ENCODE measurements at places on chromosomes 2 and 18.

GRCh38 chr2:145563741-145564615, 1044.1 kb upstream of the ZEB2 start:
- no peak for DNase-seq

DNA sequence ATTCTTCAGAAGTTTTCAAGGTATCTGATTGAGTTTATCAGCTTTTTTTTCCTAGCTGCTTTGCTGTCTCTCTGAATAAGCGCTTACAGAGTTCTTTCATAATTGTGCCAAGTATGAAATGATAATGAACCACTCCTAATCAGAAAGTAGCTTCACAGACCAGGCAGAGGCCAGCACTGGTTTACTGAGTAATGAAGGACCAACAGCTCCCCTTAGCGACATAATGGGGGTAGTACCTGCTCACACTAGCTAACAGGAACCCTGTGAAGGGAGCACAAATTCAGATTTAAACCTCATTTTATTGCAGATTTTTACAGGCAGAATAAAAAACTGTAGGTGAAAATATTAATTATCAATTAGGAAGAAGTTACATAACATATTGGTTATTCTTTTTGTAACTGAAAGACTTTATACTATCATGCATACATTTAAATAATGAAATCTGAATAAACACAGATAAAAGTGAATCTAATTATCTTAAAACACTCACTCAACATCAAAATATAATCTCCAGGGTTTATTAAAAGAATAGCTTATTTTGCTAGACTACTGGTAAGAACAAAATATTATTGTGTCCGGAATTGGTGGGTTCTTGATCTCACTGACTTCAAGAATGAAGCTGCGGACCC, 53.7 kb upstream of the LRRC30 start:
- peak; percentile 34 for DNase-seq

DNA sequence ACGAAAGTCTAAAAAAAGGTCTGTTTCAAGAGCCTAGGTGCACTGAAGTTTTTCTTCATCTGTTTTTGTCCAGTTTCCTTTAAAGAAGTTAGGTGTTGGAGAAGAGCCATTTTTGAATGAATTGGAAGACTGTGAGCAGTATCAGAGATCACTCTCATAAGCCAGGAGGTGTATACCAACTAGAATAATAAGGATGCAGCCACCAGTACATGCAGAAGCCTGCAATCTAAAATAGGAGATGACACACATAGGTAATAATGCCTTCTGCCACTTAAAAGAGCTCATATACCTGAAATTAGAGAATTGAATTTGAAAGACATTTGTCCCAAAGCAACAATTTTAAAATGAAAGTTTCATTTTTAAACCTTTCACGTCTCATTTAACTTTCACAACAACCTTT, 81.7 kb downstream of the RBMS1 start:
- no peak for DNase-seq

DNA sequence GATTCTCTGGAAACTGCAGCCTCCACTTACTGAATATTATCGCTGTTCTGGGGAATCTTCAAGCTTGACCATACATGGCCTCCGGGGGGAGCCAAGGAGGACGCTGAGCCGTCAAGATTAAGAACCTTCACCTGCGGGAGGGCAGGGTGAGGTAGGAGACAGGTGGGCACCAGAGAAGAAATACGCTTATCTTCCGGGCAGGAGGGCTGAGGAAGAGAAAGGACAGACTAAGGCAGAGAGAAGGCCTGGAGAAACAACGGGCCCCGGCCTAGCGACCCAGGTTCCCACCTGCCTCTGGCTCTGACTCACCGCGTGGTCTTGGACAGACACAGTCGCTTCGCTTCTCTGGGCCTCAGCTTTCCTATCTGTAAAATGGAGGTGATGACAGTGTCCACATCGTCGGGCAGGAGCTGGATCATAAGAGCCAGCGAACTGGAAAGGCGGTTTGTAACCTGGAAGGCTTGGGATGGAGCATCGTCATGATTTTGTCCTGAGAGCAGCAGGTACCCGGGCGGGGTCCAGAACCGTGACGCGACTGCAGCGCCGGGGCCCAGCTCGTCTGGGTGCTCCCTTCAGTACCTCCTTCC, 659 bp downstream of the ZNF142 start:
- peak; percentile 72 for DNase-seq

- DNase-seq: peak; percentile 89
Measured at GRCh38 chr2:238256594-238257104, 16.8 kb upstream of the HES6 start.

DNA sequence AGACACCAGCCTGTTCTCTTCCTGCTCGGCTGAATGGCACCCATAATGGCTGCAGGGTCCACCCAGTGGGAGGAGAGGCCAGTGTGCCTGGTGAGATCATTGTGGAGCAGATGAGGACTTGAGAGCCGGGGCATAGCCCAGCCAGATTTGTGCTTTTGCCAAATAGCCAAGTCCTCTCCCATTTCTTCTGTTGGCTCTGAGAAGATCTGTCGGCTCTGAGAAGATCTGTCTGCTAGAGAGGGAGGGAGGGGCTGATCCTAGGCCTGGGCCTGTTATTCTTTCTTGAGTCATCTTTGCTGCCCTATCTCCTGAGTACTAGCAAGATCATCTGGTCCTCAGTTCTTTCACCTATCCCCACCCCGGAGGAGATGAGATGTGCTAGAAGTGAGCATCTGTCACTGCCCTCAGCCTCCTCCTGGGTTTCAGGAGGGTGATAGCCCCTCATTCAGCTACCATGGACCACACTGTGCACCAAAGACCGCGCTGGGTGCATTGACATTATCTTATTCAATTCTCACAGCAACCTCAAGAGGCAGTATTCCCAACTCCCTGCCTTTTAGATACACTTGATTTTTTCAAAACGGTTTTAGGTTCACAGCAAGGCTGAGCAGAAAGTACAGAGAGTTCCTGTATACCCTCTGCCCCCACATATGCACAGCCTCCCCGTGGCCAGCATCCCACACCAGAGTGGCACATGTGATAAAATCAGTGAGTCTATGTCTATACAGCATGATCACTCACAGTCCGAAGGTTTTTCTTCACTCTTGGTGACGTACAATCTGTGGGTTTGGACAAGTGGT, 98.6 kb downstream of the CAPN13 start:
- no peak for DNase-seq

DNA sequence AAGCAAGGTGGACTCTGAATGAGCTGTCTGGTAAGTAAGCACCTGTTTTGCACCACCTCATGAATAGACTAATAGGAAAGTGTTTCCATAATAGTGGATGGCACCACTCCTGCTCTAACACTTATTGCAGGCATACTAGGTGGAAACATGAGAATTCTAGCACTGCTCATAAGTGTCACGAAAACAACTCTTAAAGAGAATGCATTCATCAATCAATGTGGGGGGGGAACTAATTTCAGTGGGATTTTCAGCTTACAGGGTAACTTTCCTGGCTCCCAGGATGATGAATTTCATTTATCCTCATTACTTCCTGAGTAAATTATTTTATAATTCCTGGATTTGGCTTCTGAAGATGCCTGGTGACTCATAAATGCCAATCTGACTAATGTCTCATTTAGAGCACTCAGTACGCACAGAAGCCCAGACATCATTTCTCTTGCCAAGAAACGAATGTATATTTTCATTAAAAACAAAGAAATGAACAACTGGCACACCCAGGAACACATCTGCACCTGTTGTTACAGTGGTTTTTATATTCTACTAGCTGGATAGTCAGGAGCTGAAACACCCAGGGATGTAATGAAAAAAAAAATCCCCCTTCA, 129.6 kb downstream of the PID1 start:
- no peak for DNase-seq

- no peak for DNase-seq
Measured at GRCh38 chr2:240814946-240815760, 4.9 kb downstream of the KIF1A start.

DNA sequence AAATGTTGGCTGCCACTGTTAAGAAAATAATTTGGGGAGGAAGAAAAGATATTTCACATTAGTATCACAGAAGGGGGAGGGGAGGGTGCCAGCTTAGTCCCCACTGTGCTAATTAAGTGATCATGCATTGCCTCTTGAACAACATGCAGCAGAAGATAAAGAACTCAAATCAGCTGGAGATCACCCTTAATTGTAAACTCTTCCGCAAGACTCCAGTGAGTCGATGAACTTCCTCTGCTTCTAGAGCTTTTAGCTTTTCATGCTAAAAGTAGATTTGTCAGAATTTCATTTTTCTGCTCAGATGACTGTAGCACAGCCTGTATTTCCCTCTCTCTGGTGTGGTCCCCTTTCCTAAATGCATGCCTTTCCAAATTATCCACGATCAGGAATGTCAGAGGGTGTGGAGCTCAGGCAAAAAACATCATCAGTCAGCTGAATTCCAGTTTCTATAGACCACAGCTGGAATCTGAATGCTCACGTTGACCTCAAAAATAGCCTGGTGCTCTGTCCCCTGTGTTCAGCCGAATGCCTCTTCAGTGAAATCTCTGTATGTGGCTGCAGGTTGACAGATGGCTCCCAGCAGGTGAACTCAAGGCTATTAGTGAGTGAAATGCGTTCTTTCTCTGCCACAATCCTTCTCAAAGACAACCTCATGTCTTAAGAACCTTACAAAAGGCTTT, 156.8 kb upstream of the UNC80 start:
- no peak for DNase-seq

GRCh38 chr18:66143029-66143428, 392.2 kb downstream of the CDH7 start:
- DNase-seq: no peak

- DNase-seq: no peak
Measured at GRCh38 chr2:51289045-51289444, 257.1 kb upstream of the NRXN1 start.

DNA sequence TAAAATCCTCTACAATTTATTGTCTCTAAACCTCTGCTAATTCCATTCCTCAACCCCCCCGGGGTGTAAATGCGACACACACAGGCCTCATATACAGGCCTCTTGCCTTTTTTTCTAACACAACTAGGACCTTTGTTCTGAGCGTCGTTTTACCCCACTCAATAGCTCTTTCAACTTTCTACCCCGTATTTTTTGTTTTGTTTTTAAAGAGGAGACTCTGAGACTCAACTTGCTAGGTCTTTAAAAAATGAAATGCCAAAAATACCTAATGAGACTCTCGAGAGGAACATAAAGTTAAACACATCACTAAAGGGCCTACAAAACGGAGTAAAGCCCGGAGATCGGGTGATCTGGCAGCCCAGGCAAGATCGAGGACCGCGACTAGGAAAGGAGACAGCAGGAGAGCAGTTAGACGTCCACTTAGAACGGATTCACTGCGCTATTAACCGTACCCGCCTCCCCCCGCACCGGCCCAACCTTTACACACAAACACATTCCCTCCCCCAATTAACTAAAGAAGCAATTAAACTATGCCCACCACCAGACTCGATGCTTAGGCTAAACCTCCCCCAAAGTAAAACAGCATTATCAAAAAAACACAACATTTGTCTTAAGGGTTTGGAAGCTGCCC, 1.7 kb downstream of the TRIP12 start:
- DNase-seq: no peak

DNA sequence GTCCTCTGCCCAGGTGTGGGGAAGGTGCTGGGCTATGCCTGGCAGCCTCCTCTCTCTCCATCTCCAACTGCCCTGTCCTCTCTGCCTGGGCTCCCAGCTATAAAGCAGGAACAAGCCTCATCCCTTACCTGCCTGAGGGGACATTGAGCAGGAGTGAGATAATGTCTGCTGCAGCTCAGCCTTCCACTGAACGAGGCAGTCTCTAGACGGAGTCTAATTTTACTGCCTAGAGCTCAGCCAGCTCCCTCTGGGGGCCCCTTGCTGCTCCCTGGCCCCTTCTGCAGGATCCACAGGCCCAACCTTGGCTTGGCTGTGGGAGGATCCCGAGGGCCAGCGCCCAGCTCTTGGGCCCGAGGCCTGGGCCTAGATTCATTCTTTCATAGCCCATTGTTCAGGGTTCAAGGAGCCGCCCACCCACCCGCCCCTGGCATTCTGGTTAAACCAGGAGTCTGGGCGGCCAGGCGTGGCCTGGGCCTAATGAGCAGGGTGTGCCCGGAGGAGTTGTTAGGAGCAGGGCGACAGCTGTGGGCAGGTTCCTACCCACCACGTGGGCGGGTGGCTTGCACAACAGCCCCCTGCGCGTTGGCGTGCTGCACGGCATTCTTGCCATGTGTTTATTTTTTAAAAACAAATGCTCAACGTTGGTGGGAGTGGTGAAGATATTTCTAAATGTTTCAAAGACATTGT, 44.6 kb downstream of the FOSL2 start:
- DNase-seq: no peak

DNA sequence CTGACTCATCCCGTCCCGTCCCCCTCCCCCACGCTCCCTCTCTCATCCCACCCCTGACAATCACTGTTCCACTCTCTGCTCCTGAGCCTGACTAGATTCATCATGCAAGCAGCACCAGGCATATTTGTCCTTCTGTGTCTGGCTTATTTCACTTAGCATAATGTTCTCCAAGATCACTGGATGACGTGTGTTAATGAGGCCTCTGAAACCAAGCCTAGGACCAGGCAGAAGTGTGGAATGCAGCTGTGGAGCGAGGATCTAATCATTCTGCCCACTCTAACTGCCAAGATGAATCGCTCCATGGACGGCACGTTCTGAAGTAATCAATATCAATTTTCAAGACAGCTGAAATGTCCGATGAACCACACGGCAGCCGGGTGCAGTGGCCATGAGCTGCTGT, 122.4 kb upstream of the ZNF236 start:
- no peak for DNase-seq

GRCh38 chr2:80378-80777, 34.1 kb upstream of the FAM110C start:
- no peak for DNase-seq

GRCh38 chr18:56469582-56469981, 168.8 kb downstream of the TXNL1 start:
- no peak for DNase-seq

DNA sequence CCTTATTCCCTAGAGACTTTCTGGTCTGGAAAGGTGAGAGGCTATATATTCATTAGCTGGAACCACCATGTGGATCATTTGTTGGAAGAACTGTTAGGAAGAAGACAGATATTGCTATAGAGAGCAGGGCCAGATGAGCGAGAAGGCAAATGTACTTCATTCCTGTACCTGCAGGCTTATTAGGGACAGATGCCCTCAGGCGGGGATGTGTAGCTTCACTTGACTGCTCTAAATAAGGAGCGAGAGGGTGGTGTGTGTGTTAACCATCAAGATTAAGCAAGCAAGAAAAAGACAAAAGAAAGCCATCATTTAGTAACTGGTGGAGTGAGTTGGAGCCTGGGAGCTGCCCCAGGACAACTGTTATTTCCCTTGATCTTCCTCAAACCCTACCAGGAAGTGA, 36.4 kb downstream of the NEDD4L start:
- DNase-seq: no peak

DNA sequence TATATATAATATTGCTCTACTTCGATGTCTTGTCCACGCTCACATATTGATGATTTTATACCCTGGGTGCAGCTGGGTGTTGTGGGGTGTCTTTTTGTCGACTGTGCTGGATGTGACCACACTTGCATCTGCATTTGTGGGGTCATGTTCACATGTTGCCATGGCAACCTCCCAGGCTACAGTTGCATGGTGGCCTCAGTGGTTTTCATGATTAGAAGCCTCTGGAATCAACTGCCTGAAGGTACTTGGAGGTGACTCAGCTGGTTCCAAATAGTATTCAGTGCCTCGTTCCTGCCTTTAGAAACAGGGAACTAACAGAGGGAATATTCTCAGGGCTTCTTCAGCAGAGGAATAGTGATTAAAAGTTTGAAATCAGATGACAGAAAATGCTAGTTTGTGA, 166.3 kb upstream of the NYAP2 start:
- DNase-seq: no peak
